GM23338 (cell line): ENCODE measurements at places on chromosomes 16 and 17.

- no peak for DNase-seq
Observed at GRCh38 chr17:29571883-29572681, 3.6 kb downstream of the TP53I13 start.

DNA sequence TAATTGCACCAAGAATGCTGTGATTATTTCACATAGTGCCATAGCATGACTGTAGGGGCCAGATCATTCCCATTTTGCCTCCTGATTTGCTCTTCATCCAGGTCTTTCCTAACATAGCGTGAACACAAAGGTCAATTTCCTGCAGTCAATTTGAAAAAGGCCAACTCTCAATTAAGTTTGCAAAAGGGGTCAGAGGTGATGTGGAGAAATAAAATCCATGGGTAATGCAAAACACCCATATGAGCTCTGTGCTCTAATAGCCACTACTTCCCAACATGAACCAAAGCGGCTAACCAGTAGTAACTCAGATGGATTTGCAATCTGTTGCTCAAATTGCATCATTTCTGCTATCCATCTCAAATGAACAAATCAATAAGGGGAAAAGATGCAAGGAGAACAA lies 275.5 kb upstream of the SOX9 start:
- no peak for DNase-seq

DNA sequence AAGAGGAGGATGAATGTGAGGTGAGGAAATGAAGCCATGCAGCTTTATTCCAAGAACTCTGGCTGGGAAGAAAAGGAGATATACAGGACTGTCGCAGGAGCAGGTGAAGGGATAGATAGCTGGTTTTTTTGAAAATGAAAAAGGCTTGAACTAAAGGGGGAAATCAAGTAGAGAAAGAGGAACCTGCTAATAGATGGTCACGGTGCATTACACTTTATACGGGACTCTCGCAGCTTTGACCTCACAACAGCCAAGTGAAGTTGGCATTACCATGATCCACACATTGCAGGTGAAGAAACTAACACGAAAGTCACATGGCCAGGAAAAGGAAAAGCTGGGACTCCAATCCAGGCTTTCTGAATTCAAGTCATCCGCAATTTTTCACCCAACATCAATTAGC lies 86.9 kb downstream of the HS3ST2 start:
- no peak for DNase-seq

GRCh38 chr16:13926891-13927290 lies 6.9 kb downstream of the ERCC4 start:
- no peak for DNase-seq

DNA sequence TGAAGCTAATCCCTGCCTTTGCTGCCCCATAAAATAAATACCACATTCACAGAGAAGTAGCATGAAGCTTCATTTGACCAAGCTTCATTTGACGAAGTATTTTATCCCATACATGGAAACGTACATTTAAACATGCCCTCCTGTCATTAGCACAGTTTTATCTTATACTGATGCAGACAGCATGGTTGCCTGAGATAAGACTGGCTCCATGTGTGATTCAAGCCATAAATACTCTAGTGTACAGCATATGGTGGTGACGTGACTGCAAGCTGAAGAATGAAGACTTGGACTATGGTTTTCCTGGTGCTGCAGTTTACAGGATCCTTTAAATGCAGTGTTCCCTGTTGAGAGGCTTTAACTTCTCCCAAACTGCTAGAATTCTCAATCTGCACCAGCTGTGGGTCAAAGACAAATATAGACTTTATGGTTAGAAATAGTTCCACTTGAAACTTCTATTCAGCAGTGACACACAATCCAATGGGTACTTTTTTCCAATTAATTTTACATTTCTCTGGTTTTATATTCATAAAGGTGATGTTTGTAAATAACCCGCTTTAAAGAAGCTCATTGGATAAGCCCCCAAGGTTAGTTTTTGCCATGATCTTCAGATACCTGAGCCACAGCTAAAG lies 64.9 kb downstream of the CYB561 start:
- no peak for DNase-seq

DNA sequence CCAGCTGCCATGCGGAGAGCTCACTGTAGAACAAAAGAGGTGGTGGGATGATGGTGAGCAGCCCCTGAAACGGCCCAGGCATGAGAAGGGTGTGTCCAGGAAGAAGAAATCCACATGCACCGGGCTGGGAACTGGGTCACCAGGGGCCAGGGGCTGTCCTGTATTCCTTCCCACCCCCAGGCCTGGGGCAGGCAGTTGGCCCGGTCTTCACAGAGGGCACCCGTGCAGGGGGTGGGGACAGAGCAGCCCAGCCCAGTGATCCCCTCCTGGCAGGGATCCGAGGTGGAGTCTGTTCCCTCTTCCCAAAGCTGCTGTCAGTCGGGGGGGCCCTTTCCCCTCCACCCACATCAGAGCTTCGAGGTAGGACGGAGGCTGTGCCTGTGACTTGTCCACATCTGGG lies 9.2 kb downstream of the HS3ST6 start:
- no peak for DNase-seq

DNA sequence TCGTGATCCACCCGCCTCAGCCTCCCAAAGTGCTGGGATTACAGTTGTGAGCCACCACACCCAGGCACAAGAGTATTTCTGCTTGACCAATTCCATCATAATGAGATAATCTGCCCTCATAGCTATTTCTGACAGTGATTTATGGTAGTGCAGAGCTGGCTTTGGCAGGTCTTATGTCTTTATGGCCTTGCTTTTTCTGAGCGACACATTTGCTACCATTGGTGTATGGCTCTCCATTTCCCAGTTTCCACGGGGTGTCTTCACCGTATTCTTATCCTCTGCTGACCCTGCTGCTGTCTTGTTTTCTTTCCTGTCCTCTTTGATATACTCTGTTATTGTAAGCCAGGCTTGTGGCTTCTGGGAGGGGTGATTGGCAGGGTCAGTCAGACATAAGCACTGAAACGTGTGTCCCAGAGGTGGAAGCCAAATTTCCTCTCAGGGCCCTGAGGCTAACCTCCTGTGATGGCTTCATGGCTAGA lies 161.1 kb upstream of the TBX2 start:
- DNase-seq = no peak

GRCh38 chr16:60110531-60110930 lies 1376.4 kb upstream of the GOT2 start:
- no peak for DNase-seq

GRCh38 chr17:77802811-77803220 lies 155.7 kb upstream of the TNRC6C start:
- peak; percentile 73 for DNase-seq

- peak; percentile 52 for DNase-seq
Observed at GRCh38 chr16:50213939-50214519, 52.3 kb upstream of the ADCY7 start.

GRCh38 chr16:24683847-24684493 lies 45.5 kb upstream of the TNRC6A start:
- peak; percentile 54 for DNase-seq

DNA sequence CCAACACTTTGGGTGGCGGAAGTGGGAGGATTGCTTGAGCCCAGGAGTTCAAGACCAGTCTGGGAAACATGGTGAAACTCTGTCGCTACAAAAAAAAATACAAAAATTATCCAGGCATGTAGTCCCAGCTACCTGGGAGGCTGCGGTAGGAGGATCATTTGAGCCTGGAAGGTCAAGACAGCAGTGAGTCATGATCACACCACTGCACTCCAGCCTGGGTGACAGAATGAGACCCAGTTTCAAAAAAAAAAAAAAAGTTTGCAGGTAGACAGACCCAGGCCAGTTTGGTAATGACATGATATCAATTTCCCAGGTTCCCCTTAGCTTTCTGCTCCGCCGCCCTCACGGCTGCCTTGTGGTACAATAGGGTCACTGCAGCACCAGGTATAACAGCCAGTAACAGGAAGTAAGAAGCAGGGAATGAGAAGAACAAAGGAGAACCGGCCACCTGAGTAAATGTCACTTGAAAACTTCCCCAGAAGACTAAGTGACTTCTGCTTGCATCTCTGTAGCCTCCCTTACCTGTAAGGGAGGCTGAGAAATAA lies 201.2 kb upstream of the HSBP1 start:
- peak; percentile 66 for DNase-seq

DNA sequence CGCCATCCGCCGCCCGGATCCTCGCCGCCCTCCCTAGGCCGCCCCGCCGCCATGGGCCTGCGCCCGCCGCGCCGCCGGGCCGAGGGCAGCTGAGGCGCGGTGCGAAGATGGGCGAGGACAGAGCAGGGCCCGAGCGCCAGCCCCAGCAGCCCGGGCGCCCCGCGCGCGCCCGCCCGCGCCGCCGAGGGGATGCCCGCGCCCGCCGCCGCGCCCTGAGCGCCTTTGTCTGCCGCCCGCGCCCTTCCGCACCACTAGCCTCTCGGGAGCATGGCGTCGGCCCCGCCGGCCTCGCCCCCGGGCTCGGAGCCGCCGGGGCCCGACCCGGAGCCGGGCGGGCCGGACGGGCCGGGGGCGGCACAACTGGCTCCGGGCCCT lies 278 bp downstream of the RAB11FIP3 start:
- peak; percentile 55 for DNase-seq

GRCh38 chr16:2963074-2963722 lies 877 bp upstream of the KREMEN2 start:
- no peak for DNase-seq

DNA sequence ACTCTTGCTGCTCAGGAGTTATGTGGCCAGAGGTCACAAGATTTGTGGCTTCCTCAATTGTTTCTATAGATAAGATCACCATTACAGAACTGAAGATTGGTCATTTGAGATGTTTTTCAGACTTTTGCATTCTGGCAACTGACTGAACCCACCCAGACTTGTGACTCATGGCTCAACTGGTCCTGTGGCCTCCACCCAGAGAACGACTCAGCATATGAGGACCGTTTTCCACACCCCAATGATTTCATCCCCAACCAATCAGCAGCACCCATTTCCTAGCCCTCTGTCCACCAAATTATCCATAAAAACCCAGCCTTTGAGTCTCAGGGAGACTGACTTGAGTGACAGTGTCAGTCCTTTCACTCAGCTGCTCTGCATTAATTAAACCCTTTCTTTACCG lies 143.2 kb upstream of the ASIC2 start:
- no peak for DNase-seq

GRCh38 chr16:3044708-3045107 lies 1.7 kb upstream of the MMP25 start:
- DNase-seq = no peak

- DNase-seq = no peak
Observed at GRCh38 chr16:24611310-24611709, 71.9 kb downstream of the RBBP6 start.

GRCh38 chr17:81405411-81405872 lies 10.2 kb downstream of the BAHCC1 start:
- DNase-seq = no peak

GRCh38 chr17:64531955-64532371 lies 25.2 kb downstream of the CEP95 start:
- no peak for DNase-seq

DNA sequence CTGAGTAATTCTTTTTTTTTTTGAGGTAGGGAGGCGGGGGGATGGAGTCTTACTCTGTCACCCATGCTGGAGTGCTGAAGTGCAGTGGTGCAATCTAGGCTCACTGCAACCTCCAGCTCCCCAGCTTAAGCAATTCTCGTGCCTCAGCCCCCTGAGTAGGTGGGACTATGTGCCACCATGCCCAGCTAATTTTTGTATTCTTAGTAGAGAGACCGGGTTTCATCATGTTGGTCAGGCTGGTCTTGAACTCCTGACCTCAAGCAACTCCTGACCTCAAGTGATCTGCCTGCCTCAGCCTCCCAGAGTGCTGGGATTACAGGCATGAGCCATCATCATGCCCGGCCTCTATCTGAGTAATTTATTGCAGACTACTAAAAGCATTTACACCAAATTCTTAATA lies 19.4 kb downstream of the KPNB1 start:
- no peak for DNase-seq

DNA sequence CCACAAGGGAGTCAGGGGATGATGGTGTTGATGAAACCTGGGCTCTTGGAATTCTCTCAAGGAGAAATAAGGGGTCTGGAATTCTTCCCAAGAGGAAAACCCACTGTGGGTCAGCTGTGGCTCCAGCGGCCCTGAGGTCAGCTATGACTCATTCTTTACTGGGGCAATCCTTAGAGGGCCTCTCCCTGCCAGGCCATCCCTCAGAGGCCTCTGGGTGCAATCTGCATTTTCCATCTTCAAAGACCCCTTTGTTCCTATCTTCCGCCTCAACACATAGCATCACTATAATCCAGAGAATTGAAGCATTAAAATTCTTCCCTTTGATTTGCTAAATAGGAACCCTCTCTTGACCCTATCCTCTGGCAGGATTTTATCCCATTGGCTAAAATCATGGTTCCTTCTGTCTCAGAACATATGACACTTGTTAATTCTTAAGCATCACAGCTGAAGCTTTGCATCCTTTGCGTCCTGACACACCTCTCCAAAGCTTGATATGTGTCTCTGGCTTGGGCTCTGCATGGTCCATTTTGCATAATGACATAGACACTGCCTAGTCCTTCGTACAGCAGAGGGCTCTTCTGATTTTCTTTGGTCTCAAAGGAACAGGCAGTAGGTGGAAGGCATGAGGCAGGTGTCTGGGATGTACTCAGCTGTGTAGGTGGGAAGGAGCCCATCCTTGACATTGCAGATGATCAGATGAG lies 4.4 kb upstream of the KRT37 start:
- DNase-seq = no peak

- peak; percentile 78 for DNase-seq
Observed at GRCh38 chr16:20073203-20074098, at the start of gene GPR139. Gene GPR139, minus strand, starts transcription at chr16:20073890. Its CDS starts 274 bp downstream, at chr16:20073616.

DNA sequence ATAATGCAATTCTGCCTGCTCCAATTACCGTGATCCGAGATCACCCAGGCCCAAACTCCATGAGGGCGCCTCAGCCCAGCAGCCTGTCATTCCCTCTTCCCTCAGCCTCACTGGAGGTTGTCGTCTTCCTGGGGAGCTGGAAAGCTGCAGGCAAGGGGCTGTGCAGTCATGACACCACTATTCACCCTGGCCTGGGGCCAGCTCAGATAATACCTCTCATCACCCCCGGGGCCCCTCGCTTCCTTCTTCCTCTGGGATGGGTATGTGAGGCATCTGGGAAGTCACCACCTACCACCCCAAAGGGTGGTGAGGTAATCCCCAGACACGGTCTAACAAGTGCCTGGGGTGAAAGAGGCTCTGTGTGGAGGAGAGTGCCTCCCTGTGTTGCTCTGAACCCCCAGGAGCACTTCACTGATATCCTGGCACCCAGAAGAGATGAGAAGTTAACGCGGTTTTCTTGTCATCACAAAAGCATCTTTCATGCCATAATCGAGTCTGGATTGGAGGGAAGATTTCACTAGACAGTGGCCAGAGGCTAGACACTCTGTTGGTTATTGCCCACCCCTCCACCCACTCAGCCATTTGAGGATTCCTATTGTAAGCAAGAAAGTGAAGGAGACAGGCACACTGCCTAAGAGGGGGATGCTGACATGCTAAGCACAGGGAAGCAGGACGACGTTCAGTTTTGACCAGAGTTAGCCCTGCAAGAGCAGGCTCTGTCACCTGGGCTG lies 18.4 kb downstream of the CFAP20 start:
- peak; percentile 40 for DNase-seq

GRCh38 chr17:81470944-81471817 lies 41.4 kb downstream of the ACTG1 start:
- no peak for DNase-seq

DNA sequence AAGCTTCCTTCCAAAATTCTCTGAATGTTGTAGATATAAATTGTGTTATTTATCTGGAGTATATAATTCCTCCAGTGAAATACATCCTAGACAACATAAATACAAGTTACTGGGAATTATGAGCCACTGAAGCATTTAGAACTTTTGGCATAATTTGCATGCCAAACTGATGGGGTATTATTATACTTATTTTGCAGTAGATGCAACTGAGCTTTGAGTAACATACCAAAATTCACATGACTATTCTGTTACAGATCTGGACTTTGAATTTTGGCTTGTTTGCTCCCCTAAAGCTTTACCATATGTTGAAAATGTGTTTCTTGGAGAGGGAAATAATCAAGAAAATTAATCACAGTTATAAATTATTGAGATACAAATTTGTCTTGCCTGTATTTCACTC lies 372.5 kb downstream of the CDH11 start:
- DNase-seq = no peak
